HTR-8/SVneo (cell line): ENCODE measurements at places on chromosomes 12 and 14.

DNA sequence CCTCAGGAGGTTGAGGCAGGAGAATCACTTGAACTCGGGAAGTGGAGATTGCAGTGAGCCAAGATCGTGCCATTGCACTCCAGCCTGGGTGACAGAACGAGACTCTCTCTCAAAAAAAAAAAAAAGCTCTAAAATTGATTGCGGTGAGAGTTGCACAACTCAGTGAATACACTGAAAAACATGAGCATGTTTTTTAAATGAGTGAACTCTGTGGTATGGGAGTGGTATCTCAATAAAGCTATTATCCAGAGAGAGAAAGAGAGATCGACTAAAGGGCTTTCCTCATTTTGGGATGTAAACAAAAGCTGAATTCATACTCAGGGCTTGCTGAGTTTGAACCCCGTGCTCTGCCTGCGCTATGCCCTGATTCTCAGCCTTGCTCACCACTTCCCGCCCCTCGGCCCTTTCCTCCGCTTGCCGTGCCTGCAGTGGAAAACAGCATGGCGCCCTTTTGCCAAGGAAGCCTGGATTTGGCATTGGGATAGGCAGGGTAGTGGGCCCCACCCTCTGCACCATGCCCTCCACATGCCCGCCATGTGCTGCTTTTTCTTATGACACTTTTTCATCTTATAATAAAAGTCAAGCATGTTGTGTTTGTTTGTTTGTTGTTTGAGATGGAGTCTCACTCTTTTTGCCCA is 102.5 kb downstream of the LGMN start:
- no peak for DNase-seq

DNA sequence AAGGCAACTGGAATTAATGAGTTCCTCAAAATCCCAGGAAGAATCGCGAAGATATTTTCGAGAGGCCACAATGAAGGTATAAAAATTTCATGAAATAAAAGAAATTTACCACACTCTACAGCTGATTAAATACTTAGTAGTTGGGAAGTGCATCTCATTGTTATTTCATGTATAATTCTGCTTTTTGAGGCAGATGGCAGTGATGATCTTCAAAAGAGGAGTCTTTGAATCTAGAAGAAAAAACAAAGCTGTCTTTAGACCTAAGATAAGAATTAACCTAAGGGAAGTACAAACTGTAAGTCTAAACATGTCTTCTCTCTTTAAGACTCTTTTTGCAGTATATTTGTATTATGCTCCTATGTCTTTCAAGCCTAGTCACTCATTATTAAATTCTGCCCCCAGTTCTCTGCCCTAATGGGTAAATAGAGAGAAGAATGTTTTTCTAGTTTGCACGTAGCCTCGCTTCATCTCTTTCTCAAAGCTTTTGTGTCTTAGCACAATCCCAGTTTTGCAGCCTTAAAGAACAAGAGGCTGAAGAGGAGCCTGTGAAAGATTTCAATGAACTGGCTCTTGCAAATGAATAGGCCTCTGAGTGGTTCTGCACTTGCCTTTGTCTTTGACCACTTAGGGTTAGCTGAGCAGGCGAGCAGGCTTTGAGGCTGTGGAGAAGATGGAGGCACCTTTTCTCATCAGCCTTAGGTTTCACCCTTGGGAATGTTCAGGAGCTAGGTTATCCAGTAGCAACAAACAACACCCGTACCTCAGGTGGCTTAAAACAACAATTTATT is 32.7 kb downstream of the CFAP54 start:
- no peak for DNase-seq

DNA sequence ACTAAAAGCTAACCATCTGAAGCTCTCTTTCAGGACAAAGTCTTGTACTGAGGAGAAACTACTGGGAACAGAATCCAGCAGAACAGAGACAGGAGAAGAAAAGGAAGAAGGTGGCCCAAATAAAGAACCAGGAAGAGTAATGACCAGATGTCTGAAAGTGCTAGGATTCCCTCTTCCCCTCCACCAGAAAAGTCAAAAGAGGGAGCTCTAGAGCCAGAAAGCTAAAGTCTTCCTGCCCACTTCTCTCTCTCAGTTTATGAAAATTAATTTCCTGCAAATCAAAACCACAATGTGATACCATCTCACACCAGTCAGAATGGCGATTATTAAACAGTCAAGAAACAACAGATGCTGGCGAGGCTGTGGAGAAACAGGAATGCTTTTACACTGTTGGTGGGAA is 47.2 kb downstream of the SPPL3 start:
- no peak for DNase-seq

- no peak for DNase-seq
These were observed 908.1 kb downstream of the GALC start for GRCh38 chr14:87084908-87085307.

DNA sequence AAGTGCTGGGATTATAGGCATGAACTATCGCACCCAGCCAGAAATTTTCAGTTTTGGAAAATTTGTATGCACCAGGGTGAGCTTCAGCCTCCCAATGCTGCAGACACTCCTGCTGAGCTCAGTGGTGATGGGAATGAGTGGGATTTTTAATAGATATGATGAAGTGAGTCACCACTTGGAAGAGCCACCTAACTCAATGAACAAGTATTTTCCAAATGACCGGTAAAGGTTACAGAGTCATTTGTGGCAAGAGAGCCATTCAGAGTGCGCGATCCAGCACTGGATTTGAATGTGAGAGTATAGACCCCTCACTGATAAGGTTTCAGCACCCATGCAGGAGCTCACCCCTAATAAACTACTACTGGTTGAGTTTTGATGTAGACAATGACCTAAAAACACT is 100.7 kb downstream of the PPP2R5C start:
- no peak for DNase-seq

DNA sequence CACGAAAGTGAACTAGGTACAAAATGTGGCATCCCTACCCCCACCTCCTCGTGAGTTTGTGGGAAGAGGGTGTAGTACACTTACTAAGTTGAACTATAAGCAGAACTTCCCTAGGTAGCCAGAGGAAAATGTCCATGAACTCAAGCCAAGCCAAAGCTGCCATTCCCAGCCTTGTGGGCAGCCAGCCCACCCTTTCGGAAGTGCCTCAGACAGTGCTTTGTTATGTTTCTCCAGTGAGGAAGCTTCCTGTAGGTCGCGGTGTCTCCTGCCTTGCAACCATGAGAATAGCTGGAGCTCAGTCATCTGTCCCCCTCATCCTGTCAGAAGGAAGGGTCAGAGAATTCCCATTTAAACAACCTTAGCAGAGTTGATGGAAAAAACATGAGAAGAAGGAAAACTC is 266.9 kb downstream of the DUSP6 start:
- no peak for DNase-seq

- DNase-seq, result no peak
These were observed 11.9 kb upstream of the CCND2 start for GRCh38 chr12:4261655-4262054.

- no peak for DNase-seq
These were observed 2.9 kb upstream of the HSP90AA1 start for GRCh38 chr14:102089621-102090343.

DNA sequence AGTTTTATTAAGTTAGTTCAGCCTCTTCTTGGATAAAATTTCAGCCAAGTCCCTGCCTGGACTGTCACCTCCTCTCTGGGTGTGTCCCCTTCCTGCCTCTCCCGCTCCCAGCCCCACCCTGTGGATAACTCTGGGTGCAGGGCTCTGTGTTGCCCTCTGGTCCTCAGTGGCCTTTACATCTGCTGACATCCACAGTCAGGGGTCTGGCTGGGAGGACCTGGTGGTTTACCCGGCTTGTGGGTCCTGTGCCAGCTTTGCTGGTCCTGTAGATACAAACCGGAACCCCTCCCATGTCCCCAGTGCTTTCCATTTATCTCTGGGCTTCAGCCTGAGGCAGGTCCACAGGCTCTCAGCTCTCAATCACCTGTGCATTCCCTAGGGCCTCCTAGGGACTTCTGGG is 28.9 kb upstream of the PLEKHG3 start:
- DNase-seq, result no peak
